ENCODE measurements at places on chromosomes 2 and 18.

- peak; percentile 44 for DNase-seq
These were observed at the start of gene OSBPL6 for GRCh38 chr2:178193823-178194599. Gene OSBPL6 (plus strand): TSS chr2:178194512. CDS start chr2:178306185, 111,673 bp downstream.

- DNase-seq, result no peak
These were observed 5.8 kb upstream of the FZD5 start for GRCh38 chr2:207775473-207775872.

DNA sequence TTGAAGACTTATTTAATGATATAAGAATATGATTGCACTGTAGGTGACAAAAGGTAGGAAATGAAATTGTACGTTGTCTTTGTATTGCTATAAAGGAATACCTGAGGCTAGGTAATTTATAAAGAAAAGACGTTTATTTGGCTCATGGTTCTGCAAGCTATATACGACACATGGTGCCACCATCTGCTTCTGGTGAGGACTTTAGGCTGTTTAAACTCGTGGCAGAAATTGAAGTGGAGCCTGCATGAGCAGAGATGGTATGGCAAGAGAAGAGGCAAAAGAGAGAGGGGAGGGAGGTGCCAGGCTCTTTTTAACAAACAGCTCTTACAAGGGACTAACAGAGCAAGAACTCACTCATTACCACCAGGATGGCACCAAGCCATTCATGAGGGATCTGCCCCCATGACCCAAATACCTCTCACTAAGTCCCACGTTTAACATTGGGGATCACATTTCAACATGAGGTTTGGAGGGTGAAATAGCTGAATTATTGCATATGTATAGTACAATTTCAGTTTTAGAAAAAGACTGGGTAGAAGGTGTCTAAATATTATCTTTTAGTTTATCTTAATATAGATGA, 86.8 kb downstream of the GULP1 start:
- DNase-seq, result no peak

DNA sequence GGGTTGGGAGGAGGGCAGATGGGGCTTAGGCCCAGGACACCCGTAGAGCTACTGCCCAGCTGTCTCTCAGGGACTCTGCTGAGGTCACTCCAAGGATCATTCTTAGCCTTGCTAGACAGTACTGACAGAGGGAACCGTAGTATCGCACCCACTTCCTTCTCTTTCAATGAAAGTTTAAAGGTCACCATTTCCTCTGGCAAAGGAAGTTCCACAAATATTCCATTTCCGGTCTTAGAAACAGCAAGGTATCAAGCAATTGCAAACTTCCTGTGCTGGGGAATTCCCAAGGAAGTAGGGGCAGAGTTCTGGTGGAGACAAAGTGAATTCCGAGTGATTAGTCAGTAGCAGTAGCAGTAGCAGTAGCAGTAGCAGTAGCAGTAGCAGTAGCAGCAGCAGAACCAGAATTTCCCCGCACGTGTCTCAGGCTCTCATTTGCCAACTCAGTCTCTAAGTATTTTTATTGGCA, 24.7 kb downstream of the IL1B start:
- no peak for DNase-seq

GRCh38 chr2:212194396-212194795, 344.2 kb downstream of the ERBB4 start:
- DNase-seq, result no peak

All from stimulated activated CD4-positive, alpha-beta T cell treated with anti-CD3 and anti-CD28 coated beads, Interleukin-4, amount 100 ng/mL, for 48 hours (primary cell).